ENCODE measurements at places on chromosomes 4 and X.

GRCh38 chrX:112638691-112639090 is 41.0 kb downstream of the LHFPL1 start:
- DNase-seq: no peak

DNA sequence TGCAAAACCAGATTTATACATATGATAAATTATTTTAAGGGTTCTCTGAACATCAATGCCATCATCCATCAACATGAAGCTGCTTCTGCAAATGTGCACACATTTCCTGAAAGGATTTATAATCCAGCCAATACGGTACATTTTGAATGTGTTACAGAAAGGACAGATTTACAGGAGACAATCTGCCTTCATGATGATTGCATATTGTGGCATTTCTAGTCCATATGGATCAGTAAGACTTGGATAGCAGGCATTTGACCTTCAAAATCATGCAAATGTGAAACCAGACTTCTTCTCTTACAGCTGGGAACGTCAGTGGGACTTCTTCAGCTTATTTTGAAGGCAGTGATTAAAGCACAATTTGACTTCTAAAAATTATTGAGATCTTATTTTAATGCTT is 217.3 kb upstream of the GK2 start:
- no peak for DNase-seq

GRCh38 chr4:89256203-89256800 is 51.3 kb downstream of the GPRIN3 start:
- no peak for DNase-seq

DNA sequence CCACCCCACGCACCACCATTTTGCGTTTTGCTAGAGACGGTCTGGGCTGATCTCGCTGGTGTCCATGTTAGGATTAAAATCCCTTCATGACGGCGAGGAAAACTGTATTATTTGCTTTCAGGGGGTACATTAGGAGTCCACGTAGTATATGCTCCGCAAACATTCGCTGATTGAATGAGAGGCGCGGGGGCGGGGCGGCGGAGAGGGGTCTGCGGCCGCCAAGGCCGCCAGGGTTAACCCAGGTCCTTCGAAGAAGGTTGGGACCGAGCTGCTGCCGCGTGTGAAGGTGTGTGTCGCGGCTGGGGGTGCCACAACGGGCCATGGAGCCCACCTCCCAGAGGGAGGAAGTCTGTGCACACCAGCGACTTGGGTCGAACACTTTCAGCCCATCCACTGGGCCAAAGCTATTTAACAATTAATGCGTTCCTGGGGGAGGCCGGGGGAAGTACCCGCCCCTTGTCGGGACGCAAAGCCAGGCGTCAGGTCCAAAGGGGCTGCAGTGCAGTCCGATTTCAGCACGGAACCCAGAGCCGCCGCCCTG is 6.4 kb upstream of the PITX2 start:
- no peak for DNase-seq

GRCh38 chrX:106168107-106168506 is at the start of gene PWWP3B:
PWWP3B (plus strand) TSS chrX:106168305; CDS start chrX:106205433, 37,128 bp downstream.
- DNase-seq: no peak

- no peak for DNase-seq
These were observed 111.0 kb downstream of the ASB9 start for GRCh38 chrX:15158736-15159406.

GRCh38 chr4:155265113-155265512 is 56.7 kb downstream of the NPY2R start:
- no peak for DNase-seq

- no peak for DNase-seq
These were observed 4.0 kb upstream of the CBLL2 start for GRCh38 chrX:22268706-22269105.

GRCh38 chr4:173128199-173128890 is 40.3 kb upstream of the GALNT7 start:
- DNase-seq: no peak

GRCh38 chrX:26192204-26192603 is at the start of gene MAGEB6:
MAGEB6 (plus strand) TSS chrX:26192440; CDS start chrX:26193847, 1,407 bp downstream.
- no peak for DNase-seq

DNA sequence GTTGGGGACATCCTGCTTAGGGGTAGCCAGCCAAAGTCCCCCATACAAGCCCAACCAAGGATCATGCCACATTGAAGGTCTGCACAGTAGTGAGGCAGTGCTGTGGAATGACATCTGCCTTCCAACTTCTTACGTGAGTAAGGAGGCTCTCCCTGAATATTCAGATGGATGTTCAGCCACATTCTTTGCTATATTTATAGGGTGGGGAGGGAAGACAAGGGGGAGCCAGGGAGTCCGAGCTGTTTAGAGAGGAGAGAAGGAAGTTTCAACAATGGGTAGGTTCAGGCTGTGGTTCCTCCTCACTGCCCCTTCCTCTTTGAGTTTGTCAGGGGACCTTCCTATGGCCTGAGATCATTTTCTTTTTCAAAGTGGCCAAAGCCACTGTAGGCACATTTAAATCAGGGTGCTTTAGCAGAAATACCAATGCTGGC is 29.8 kb downstream of the MSN start:
- no peak for DNase-seq

DNA sequence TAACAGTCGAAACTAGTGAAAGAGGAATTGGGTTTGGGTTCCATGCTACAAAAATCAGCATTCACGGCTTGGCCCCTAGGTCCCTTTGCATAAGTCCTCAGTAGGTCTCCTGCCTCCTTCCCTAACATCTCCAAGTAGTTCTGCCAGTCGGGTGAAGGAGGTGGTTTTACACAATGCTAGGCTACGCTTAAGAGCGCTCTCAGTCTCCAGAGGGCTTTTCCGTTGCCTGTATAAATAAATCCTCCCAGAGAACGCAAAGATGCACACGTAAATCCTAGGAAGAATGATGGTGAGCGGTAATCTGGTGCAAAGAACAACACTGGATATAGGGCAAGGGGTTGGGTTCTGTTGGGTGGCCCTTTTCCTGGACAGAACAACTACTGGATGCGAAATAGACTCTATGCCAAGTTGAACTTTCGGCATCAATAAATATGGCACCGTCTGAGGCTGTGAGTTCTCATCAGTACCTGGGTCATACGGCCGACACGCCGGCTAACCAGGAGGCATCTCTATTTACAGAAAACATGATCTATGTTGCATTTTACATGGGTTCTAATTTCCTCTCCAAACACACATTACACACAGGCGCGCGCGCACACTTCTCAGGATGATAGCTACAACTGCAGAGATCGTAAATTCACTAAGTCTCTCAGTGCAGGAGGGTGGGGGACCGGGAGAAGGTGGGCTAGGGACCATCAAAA is 1.3 kb downstream of the CAMK2D start:
- peak; percentile 15 for DNase-seq

DNA sequence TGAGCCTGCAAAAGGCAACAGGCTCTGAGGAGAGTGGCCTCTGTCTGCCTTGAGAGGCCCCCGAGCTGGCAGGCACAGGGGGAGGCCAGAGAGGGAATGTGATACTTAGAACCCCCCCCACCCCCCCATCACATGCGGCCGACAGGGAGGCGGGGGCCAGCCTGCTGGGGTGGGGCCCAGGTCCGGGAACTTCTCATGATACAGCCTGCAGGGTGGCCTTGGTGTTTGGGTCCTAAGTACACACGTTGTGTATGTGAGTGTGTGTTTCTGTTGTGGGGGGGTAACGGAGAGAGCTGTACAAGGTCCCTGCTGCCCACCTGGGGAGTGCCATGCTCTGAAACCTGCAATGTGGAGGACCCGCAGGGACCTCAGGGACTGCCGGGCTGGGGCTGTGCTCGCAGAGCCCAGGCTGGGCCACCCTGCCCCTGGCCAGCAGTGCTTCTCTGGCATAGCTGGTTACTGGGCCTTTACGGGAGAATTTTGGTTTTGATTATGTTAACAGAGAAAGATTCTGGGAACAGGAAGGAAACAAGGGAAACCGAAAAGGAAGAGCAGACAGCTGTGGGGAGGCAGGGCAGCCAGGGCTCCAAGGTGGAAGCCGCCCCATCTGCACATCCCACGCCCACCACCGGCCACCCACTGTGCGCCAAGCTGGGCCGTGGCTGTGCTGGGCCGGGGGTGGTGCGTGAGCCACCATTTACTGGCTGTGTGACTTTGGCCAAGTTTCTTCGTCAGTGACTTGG is 19.9 kb downstream of the SH3BP2 start:
- DNase-seq: no peak

DNA sequence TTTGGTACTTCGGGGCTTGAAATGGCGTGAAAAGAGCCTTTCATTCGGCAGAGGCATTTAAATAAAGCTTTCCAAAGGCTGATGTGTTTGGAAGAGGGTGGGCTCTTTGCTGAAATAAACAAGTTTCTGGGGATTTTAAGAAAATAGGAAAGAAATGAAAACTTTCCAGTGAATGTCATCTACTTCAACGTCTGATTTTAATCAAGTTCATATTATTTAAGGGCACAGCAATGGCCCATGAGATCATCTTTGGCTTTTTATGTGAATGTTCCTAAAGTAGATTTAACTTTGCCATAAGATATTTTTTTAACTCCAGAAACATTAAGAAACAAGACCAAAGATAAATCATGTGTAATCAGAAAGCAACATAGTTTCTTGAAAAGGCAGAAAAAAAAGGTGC is 69.8 kb upstream of the TTC29 start:
- DNase-seq: no peak

GRCh38 chr4:38872620-38873019 is 5.0 kb downstream of the FAM114A1 start:
- no peak for DNase-seq

GRCh38 chr4:156870131-156870530 is 101.5 kb downstream of the PDGFC start:
- DNase-seq: no peak
